ENCODE measurements at places on chromosomes 3 and 15.

DNA sequence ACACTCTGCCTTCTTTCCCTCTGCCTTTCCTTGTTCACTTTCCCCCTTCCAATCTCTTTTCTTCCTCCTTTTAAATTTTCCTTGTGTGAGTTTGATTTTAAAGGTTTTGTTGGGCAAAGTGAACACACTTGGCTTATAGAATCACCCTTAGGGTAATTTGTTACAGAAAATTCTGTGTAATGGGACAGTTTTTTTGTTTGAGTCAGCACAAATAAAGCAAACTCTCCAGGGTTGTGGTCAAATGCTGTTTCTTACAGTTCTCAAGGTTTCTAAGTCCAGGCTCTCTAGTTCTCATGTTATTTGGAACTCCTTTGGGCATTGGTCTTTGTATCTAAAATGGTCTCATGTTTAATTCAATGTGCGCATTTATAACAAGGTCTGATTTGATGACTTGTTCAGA is 307.1 kb downstream of the PTPRG start:
- DNase-seq, result no peak

GRCh38 chr15:42453826-42454225 is 37.1 kb downstream of the ZNF106 start:
- DNase-seq, result peak; percentile 26

DNA sequence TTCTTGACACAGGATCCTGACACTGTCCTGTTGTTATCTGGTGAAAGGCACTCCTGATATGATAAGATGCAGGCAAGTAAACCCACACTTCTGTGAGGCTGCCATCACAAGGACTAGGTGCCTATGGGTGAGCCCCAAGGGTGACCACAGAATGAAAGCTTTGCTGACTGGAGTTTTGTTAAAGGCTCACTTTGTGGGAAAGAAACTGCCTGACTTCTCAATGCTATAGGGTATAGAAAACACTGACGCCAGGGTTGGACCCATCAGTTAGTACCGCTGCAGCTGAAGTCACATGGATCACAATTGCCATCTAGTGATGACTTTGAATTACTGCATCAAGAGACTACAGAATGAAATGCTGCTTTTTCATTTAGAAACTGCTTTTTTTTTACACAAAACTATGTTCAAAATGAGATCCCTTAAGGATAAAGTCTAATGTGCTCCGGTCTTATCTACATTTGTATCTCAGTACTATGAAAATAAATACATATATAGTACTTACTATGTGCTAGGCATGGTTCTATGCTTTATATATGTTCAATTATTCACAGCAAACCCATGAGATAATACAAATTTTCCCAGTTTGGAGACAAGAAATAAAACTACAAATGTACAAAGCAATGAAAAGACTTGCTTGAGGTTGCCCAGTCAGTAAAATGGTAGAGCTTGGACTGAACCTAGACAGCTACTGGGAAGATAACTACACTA is 64.2 kb upstream of the CMSS1 start:
- peak; percentile 93 for DNase-seq

DNA sequence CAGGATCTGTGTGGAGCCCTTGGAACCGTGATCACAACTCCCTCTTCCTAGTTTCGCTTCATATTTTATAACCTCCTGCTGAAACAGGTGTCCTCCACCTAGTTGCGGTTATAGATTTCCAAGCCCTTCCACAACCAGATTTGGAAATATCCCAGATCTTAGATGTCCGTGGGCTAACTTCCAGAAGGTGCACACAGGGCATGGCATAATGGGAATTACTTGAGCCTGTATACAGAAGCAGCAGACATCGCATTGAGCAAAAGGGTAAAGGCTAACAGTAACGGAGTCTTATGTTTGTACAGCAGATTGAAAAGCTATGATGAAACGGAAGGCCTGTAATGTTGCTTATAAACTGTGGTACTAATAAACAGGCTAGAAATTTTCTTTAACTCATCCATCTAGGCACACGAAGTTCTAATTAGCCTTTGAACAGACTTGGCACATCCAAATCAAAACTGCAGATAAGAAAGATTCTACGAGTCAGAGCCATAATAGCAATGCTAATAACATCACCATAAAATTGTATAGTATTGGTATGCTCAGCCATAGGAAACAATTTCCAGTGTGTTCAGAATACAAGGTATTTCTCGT is 1.2 kb upstream of the USF3 start:
- peak; percentile 54 for DNase-seq

Measured in choroid plexus epithelial cell (primary cell).